ENCODE measurements at places on chromosomes 11 and 22. TPM values are rescaled to one million over a fixed set of nuclear protein-coding genes. Genes with fewer than 3 reads are reported as not detected.

IGSF22 gene
- total RNA-seq: 0.41 TPM

WDR74 gene
- 47.4 TPM for total RNA-seq

BLID gene
- not detected for total RNA-seq

OR52N4 gene
- 0.12 TPM for total RNA-seq

SAA1 gene
- total RNA-seq: not detected

OR51M1 gene
- total RNA-seq: not detected

HIRA gene
- total RNA-seq: 25.0 TPM

SMC1B gene
- 0.09 TPM for total RNA-seq

OR2AT4 gene
- total RNA-seq: 0.22 TPM

KLHDC7B gene
- not detected for total RNA-seq

- no peak for DNase-seq
Measured at GRCh38 chr11:69316956-69317355, 23.0 kb downstream of the MYEOV start.

DNA sequence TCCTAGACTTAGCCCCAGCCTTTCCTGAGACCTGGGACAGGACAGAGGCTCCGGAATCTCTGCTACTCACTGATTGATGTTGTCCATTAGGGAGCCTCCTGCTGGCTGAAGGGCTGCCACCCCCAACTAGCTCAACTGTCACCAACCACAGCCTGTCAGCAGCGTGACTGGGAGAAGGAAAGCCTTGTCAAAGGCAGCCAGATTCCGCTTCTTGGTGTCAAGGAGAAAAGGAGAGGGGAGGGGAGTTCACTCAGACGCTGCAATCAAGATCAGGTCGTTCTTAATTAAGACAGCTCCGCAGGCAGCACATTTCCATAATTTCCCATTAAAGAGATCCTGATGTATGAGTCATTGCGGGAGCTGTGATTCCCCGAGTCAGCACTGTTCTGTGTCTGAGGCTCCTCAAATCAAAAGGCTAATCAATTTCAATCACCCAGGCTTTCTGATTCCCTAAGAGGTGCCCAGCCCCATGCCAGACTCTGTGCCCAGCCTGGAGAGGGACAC is 152.8 kb upstream of the ZBED5 start:
- DNase-seq: peak; percentile 70

GRCh38 chr11:82539669-82540068 is 194.0 kb downstream of the FAM181B start:
- DNase-seq: no peak

- DNase-seq: no peak
Measured at GRCh38 chr11:27174021-27174420, 133.4 kb downstream of the BBOX1 start.

DNA sequence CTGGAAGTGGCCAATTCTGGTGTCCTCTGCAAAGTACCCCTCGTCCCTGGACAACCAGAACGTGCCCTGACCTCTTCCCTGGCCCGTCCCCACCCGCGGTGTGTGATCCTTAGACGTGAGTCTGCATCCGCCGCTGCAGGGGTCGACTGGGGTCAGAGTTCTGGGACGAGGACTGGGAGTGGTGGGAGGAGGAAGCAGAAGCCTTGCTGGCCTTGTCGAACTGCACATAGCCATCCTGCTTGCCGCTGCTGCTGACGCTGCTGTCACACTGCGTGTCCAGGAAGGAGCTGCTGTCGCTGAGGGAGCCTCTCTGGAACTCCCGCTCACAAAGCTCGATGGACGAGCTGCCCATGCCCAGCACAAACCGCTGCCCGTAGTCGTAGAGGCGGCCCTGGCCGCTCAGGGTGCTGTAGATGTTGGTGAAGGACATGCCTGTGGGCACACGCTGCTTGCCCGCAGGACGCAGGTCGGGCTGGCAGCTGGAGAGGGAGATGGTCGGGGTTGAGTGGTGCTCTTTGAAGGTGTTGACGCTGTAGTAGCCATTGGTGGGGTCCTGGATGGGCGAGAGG is 69.1 kb downstream of the ST3GAL4 start:
- DNase-seq: no peak

- no peak for DNase-seq
Measured at GRCh38 chr22:44965171-44965570, 44.6 kb downstream of the PHF21B start.

- no peak for DNase-seq
Measured at GRCh38 chr11:59960502-59961381, 3.1 kb upstream of the OOSP4A start.

- DNase-seq: no peak
Measured at GRCh38 chr22:27113211-27113635, 455.8 kb downstream of the MIAT start.

GRCh38 chr22:46655861-46656608 is 35.8 kb downstream of the GRAMD4 start:
- DNase-seq: no peak
